NCI-H187 treated with DMSO at 0.1 percent for 48 hours (cell line): ENCODE measurements at places on chromosomes 1 and 21.

GRCh38 chr1:6105763-6106162 is 60.1 kb downstream of the KCNAB2 start:
- DNase-seq = no peak

- no peak for DNase-seq
These were observed 15.5 kb downstream of the GABPB2 start for GRCh38 chr1:151085953-151086559.

DNA sequence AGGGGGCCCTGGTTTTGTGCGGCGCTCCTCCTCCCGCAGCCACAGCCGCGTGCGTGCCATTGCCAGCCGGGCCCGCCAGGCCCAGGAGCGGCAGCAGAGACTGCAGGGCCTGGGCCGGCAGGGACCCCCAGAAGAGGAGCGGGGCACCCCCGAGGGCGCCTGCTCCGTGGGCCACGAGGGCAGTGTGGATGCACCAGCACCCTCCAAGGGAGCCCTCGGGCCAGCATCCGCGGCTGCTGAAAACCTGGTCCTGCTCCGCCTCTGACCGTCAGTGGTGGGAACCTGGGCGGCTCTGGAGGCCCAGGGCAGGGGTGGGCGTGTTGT is 21.5 kb downstream of the PANK4 start:
- DNase-seq = no peak

GRCh38 chr1:105632342-105633196 is 1423.9 kb upstream of the PRMT6 start:
- DNase-seq = no peak

DNA sequence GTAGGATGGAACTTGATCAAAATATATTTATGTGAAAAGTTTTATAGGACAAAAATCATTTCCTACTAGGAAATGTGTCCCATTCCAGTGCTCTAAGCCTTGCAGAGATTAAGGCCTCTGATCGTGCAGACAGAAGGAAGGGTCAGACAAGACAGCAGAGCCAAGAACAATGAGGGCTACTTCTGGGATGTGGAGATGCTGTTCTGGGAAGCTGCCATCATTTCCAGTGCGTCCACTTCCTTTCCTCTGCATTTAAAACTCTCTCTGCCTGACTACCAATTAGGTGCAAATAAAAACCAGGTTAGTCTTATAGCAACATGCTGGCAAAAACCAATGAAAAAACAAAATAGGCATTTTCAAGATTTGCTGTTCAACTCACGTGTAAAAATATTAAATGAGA is 36.1 kb downstream of the BEND5 start:
- no peak for DNase-seq

- DNase-seq = no peak
These were observed 43.7 kb upstream of the ADAMTS1 start for GRCh38 chr21:26888931-26889330.

GRCh38 chr1:201461645-201462441 is 7.1 kb downstream of the PHLDA3 start:
- no peak for DNase-seq

DNA sequence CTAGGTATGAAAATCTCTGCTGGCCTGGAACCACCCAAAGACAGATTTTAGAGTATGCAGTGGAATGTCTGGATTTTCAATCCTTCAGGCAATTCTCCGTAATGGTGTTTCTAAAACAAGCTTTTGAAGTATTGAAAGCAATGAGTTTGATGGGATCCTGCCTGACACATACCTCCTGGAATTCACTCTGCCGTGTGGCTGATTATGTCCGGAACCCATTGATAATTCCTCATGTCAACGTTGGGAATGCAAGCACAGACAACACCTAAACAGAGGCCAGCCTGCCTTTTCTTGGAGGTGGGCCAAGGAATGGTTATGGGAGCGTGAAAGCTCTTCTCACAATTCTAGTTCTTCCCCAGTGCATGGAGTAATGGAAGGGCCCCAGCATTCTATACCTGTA is 168.9 kb upstream of the HMCN1 start:
- DNase-seq = no peak

DNA sequence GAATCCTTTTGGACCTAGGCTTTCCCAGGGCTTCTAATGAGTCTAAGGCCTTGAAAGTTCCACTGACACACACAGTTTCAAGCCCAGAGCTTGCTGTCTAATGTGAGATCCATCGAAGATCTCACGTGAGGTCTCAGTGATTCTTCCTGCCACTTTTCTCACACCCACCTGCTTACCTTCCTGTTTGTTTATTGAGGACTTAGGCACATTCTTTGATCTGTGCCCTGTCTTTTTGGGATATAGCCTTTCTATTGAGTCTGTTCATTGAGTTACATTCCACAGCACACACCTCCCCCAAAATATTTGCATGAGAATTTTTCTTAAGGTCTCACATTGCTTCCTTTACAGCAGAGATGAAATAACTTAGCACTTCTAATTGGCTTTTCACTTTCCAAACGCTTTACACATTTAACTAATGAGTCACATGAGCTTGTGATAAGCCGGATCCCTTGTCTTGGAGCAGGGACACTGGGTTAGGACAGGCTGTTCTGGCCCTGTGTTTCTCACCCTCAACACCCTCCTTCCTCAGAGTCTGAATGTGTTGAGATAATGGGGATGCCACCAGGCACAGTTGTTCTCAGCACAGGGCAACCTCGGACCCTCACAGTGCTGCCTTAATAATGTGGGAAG is 288.3 kb downstream of the TM2D1 start:
- DNase-seq = no peak

DNA sequence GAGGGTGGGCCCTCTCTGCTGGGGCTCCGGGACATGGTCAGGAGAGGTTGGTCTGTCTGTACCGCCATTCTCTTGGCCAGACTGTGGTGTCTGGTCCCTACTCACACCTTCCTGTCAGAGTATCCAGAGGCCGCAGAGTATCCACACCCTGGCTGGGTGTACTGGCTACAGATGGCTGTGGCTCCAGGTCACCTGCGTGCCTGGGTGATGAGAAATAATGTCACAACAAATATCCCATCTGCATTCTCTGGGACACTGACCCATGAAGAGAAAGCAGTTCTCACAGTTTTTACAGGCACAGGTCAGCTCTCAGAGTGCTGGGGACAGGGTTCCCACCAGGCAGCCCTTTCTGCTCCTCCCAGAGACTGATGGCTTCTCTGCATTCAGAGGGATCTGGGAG is 37.4 kb downstream of the ABCG1 start:
- no peak for DNase-seq

- DNase-seq = no peak
These were observed 19.8 kb upstream of the VCAM1 start for GRCh38 chr1:100699744-100700143.

DNA sequence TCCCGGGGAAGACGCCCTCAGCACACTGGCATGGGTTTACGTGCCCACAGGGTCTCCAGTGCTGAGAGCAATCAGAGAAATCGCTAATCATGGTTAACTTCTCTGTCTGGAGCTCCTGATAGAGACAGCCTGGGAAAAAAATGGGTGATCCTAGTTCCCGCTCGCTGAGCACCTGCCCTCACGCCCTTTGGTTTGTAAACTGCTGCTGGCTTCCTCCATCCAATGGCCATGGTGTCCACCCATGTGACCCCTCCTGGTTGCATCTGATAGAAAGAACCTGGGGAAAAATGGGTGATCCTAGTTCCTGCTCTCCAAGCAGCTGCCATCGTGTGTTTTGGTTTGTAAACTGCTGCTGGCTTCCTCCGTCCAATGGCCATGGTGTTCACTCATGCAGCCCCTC is 402.2 kb downstream of the PRDM2 start:
- no peak for DNase-seq

DNA sequence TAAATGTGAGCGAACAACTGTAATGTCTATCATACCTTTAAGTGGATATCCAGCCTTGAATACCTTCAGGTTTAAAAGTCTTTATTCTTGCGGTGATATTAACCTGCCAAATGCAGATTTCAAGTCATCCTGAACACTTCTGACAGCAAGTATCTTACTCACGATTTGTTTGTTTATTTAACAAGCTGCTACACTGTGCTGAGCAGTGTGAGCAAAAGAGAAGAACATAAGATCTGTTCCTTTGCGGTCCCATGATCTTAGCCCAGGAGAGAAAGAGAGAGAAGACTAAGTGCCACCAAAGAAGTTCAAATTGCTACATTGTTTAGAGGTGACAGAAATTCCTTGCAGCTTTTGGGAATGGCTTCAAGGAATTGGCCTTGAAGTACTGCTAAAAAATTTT is 9.5 kb upstream of the IL24 start:
- DNase-seq = no peak

GRCh38 chr1:225631021-225631663 is 21.8 kb downstream of the ENAH start:
- no peak for DNase-seq

GRCh38 chr1:19979494-19979977 is at the start of gene PLA2G2A:
TSS of gene PLA2G2A (minus strand) at chr1:19979618. CDS start at chr1:19978773, 845 bp downstream.
- no peak for DNase-seq

GRCh38 chr1:68231627-68232288 is 565 bp downstream of the WLS start:
- no peak for DNase-seq

DNA sequence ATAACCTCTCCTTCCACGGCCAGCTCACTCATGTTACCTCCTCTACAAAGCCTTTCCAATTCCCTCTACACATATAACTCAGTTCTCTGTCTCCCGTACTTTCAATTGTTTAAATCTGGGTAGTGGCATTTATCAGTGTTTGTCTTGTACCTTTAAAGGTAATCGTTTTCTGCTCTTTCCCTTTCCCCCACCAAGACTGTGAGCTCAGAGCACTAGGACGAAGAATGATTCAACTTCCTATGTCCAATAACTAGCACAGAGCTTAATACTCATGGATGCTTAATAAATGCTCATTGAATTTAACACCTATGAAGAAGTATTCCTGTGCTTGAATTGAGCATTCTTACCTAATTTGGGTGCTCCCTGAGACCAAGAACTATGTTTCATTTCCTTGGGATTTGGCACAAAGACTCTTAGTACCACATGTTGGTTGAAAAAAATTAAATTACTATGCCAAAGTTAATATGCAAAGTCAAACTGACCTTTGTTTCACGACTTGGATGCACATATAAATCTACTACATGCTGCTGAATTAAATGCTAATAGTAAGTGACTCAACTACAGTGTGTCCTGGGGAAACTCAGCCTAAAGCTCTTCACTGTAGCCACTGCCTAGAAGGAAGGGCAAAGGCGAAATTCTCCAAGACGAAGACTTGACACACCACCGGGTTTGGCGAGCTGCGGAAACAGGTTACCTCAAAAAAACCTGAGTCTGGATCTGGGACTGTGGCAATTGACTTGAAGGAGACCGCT is 30.6 kb upstream of the C1orf185 start:
- DNase-seq = no peak
